ENCODE measurements at places on chromosomes 7 and 10.

DNA sequence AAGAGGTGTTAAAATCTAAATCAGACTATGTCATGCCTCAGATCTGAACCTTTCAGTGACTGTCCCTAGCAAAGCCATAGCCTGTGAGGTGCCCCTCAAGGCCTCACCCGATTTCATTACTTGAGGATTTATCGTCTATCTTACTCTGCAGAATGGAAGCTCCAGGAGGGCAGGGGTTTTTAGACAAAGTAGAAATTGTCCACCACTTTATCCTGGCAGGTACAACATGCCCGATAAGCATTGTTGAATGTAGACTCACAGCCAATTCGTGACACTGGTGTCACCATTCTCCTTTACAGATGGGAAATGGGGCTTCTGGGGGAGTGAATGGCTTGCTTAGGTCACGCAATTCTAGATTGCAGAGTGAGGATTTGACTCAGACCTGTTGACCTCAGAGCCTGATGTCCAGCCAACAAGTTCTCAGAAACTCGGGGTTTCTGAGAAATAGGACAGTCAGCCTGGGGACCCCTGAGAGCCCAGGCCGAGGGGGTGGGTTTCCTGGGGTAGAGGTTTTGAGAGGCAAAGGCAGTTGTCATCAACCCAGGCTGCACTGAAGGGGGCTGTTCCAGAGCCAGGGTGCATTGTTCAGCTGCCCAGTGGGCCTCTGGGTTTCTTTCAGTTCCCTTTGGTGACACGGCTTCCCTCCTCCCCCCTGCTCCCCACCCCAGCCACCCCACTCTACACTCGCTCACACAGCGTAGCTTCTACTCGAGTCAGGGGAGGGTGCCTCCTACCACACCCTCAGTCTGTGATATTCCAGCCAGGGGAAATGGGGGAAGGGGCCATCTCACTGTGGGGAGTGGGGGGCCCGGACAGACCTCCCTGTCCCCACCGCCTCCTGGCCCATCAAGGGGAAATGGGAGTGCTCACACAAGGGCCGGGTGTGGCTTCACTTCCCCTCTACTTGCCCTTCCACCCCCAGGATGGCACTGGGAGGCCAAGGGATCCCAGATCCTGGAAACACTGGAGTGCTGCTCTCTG lies 3.1 kb upstream of the IRF5 start:
- no peak for DNase-seq

- DNase-seq, result no peak
Observed at GRCh38 chr10:126670056-126670894, at the start of gene C10orf90. TSS of gene C10orf90 (minus strand) at chr10:126670693. CDS start at chr10:126670480, 213 bp downstream.

DNA sequence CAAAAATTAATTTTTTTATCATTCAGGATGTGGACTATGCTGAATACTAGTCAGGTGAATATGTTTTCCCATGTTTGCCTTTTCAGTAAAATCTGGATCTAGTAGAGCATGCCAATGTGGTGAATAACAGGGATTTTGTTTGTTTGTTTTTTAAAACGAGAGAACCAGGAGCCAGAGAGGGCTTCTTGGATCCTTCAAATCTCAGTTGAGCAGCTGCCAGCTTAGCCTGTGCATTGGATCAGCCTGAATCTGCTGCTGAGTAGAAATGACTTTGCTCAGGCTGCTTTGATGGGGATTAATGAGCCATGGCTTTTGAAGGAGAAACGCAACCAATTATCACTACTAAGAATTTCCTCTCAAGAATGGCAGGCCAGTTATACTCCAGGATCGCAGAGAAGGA lies 493.8 kb downstream of the ARL4A start:
- DNase-seq, result no peak

GRCh38 chr10:31149835-31150512 lies 118.3 kb upstream of the ZNF438 start:
- no peak for DNase-seq

- DNase-seq, result no peak
Observed at GRCh38 chr10:131961047-131961776, 20.5 kb downstream of the BNIP3 start.

GRCh38 chr7:3246127-3246526 lies 54.9 kb upstream of the SDK1 start:
- DNase-seq, result no peak

DNA sequence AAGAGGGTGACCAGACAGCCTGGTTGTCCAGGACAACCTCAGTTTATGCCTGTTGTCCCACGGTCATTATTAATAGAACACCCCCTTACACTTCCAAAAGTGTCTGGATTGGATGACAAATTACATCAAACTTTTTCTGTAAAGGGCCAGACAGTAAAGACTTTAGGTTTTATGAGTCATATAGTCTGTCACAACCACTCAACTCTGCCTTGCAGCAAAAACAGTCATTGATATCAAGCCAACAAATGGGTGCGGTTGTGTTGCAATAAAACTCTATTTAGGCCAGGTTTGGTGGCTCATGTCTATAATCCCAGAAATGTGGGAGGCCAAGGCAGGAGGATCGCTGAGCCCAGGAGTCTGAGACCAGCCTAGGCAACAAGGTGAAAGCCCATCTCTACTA lies 66.7 kb upstream of the ATP6V0A4 start:
- DNase-seq, result no peak

- no peak for DNase-seq
Observed at GRCh38 chr7:148537435-148537834, 53.1 kb upstream of the C7orf33 start.

- no peak for DNase-seq
Observed at GRCh38 chr7:117639966-117640365, 160.1 kb downstream of the CFTR start.

GRCh38 chr7:89966067-89966664 lies 188.1 kb upstream of the STEAP1 start:
- no peak for DNase-seq

DNA sequence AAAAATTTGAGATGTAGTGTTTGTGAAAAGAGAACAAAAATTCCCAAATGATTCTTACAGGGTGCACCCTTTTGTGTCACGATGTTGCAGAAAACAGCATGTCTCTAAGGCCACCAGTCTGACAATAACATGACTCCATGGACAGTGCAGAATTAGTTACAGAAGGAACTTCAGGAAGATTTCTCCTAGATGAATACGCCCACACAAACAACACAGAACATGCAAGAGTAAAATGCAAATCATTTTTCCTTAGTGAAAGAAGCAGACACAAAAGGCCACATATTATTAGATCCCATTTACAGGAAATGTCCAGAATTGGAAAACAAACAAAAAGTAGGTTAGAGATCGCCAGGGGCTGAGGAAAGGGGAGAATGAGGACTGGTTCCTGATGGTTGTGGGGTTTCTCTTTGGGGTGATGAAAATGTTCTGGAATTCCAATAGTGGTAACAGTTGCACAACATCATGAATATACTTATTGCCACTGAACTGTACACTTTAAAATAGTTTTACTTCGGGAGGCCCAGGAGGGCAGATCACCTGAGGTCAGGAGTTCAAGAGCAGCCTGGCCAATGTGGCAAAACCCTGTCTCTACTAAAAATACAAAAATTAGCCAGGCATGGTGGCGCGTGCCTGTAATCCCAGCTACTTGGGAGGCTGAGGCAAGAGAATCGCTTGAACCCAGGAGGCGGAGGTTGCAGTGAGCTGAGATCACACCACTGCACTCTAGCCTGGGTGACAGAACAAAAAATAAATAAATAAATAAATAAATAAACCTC lies 10.2 kb downstream of the ZC3HAV1 start:
- no peak for DNase-seq

- no peak for DNase-seq
Observed at GRCh38 chr7:134827889-134828288, 48.5 kb downstream of the CALD1 start.

- DNase-seq, result no peak
Observed at GRCh38 chr7:18806177-18806576, 310.6 kb downstream of the HDAC9 start.

DNA sequence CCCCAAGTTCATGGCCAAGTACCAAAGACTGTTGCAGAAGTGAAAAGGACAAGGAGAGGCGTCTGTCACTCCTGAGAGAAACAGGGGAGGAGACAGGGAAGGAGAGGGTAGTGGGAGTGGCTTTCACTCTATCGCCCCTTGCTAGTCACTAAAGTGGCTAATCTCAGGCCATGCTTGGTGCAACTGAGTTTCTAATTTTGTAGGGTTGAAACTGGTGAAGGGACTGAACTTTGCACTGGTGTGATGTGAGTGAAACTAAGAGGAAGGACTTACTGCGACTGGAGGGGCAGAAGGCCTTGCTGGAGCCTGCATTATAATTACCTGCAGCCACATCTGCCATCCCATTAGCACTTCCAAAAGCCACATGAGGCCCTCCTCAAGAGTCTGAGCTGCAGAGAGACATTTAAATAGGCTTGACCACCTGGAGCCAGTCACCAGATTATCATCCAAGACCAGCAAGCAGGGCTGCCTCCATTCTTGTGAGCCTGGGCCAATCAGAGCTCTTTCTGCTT lies 107.2 kb upstream of the EEPD1 start:
- no peak for DNase-seq

- no peak for DNase-seq
Observed at GRCh38 chr10:71396711-71397295, at the start of gene CDH23. TSS of gene CDH23 (plus strand) at chr10:71396920. CDS start at chr10:71439832, 42,912 bp downstream.

GRCh38 chr10:70145166-70145665 lies 1.3 kb downstream of the TYSND1 start:
- no peak for DNase-seq

DNA sequence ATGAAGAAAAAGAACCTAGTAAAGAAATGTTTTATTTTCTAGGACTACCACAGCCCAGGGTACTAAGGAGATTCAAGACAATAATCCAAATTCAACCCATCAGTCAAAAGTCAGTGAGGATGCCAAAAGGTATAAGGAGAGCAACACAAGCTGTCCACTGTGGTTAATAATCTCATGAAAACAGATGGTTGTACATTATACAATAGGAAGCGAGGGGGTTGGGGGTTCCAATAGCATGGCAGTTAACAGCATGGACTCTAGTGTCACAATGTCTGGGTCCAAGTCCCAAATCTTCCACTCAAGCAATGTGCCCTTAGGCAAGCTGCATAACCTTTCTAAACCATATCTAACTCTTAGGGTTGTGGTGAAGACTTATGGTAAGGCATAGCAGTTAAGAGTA lies 35.1 kb downstream of the BRAF start:
- DNase-seq, result no peak

- no peak for DNase-seq
Observed at GRCh38 chr10:58264780-58265179, 2.9 kb downstream of the IPMK start.

DNA sequence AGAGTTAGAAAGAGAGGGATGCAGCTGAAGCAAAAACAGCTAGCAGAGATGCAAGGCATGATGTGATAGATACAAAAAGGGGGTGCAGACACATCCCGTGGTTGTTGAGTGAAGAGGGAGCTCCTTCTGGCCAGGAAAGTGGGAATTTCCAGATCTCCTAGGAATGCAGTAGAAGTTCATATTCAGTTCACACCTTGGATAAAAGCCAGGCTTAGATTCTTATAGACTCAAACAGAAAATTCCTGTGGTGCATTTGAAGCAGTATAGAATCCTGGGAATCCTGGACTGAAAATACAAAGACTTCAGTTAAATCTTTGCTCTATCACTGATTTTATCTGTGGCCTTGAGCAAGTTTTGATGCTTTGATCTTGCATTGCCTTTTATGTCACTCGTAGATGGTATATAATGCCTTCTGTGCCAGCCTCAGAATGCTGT lies 33.9 kb downstream of the SGPL1 start:
- no peak for DNase-seq

DNA sequence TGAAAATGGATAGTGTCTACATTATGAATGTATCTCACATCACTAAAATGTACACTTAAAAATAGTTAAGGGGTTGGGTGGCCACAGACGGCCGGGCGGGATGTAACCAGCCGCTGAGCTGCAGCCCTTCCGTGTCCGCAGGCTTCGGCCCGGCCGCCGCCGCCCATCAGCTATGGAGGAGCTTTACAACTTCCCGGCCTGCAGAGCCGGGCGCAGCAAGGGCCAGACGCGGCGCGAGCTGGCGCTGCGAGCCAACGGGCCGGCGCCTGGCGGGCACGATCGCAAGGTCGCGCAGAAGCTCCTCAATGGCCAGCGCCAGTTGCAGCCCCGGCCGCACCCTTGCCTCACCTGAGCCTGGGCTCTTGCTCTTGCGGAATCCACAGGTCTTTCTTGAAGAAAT lies 69.1 kb downstream of the KMT2C start:
- no peak for DNase-seq

DNA sequence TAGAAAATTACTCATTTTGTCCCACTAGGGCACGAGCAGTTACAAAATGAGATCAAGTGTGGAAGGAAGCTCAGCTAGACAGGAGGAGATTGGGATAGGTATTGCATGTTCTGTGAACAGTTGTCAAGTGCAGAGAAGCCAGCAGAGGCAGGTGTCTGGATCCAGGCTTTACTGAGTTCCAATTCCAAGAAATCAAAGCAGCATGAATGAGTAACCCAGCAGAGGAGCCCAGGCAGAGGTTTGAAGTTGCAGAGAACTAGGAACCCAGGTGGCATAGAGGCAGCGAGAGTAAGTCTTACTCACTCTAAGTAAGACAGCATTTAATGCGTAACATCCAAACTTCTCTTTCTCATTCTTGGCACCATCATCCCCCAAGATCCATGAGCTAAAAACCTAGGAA lies 11.8 kb downstream of the MRC1 start:
- DNase-seq, result no peak

All from activated T-cell treated with anti-CD3 and anti-CD28 coated beads for 48 hours (primary cell).